D721Med (cell line): ENCODE measurements at places on chromosomes 2 and 18.

- no peak for DNase-seq
These were observed 48.8 kb downstream of the ANKMY1 start for GRCh38 chr2:240508832-240509545.

DNA sequence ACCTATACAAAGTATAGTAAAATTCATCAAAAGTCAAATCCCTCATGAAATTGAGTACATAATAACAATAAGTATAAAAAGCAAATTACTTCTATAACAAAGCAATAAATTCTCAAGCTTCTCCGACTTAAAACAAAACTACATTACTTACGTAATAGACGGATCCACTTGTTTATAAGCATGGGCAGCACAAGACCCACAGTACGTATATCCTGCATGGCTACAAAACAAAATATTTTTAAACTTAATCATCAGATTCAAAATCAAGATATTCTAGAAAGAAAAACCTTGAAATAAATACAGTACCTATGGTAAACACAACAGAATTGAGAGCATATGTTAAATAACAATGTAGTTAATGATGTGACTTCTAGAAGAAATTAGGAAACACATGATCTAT lies 78.9 kb downstream of the MEMO1 start:
- DNase-seq, result no peak

DNA sequence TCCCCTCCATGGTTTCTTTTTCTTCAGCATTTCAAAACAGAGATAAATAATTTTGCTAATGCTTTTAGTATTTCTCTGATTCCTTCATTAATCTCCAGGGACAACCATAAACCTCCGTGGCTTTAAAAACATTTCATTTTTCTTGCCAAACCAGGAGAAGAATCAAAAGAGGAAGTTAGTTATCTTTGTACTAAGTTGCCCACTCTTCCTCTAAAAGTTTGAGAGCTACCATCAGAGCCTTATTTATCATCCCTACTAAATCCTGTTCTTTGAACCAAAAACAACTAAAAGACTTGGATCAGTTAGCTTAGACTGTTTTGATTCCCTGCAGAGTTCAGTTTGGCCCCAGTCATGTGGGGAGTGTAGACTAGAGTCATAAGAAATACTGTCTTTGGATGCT lies 208.4 kb downstream of the SETBP1 start:
- DNase-seq, result no peak

DNA sequence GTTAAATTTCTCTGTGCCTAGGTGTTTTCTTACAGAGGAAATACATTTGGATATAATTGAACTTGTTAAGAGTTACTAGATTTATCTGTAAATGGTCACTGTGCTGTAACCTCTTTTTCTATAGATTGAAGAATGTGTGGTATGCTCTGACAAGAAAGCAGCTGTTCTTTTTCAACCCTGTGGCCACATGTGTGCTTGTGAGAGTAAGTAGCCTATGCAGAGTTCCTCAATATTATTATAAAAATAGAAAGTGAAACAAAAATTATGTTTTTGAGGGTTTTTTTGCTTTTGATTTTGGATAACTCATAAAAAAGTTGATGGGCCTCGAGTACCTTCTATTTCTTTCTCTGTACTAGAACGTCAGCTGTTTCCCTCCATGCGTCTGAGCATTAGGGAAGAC lies 112.4 kb downstream of the MIB1 start:
- DNase-seq, result no peak

- DNase-seq, result no peak
These were observed 47.3 kb upstream of the PUM2 start for GRCh38 chr2:20397811-20398447.

- no peak for DNase-seq
These were observed 130.7 kb downstream of the CCBE1 start for GRCh38 chr18:59566533-59566971.

DNA sequence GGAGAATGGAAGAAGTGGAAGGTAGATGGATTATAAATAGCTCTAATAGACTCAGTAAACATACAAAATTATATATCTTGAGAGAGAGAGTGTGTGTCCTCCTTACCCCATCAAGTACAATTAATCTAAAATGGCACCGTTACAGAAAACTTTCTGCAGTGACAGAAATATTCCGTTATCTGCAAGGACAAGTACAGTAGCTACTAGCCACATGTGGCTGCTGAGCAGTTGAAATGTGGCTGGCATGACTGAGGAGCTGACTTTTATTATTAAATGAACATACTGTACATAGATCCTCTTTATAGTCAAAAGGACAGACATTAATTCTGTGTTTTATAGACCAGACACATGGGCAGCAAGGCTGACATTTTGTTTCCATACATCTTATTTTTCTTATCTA lies 7.0 kb downstream of the CCDC93 start:
- no peak for DNase-seq

- DNase-seq, result no peak
These were observed 6.8 kb downstream of the TBR1 start for GRCh38 chr2:161422816-161423403.

GRCh38 chr2:43616967-43617680 lies 19.9 kb upstream of the PLEKHH2 start:
- no peak for DNase-seq

- no peak for DNase-seq
These were observed 384.2 kb upstream of the MYT1L start for GRCh38 chr2:2715036-2715818.

DNA sequence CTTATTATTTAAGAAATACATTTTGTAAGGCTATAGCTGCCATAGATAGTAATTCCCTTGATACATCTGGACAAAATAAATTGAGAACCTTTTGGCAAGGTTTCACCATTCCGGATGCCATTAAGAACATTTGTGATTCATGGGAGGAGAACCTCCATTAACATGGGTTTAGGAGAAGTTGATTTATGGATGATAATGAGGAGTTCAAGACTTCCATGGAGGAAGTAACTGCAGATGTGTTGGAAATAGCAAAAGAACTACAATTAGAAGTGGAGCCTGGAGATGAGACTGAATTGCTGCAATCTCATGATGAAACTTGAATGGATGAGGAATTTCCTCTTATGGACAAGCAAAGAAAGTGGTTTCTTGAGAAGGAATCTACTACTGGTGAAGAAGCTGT lies 17.3 kb downstream of the PHLPP1 start:
- DNase-seq, result no peak

DNA sequence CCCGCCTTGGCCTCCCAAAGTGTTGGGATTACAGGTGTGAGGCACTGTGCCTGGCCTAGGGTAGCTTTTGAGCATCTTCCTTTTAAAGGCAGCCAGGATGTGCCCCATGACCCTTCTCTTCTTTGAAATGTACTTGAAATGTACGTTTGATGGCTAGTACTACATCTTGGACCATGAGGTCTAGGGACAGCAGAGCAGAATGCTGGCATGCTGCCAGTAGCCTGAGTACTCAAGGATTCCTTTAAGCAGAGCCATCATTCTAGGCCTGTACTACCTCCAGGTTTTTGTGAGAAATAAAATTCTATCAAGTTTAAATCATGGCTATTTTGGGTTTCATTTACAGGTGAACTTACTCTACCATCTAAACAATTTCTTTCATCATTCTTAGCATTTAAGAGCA lies 2.9 kb upstream of the EML6 start:
- no peak for DNase-seq

GRCh38 chr2:99779276-99779675 lies 289.5 kb upstream of the REV1 start:
- no peak for DNase-seq

- DNase-seq, result no peak
These were observed 176.3 kb downstream of the TNS1 start for GRCh38 chr2:217826520-217826919.

- DNase-seq, result no peak
These were observed 865 bp downstream of the GALR1 start for GRCh38 chr18:77250501-77250925.

DNA sequence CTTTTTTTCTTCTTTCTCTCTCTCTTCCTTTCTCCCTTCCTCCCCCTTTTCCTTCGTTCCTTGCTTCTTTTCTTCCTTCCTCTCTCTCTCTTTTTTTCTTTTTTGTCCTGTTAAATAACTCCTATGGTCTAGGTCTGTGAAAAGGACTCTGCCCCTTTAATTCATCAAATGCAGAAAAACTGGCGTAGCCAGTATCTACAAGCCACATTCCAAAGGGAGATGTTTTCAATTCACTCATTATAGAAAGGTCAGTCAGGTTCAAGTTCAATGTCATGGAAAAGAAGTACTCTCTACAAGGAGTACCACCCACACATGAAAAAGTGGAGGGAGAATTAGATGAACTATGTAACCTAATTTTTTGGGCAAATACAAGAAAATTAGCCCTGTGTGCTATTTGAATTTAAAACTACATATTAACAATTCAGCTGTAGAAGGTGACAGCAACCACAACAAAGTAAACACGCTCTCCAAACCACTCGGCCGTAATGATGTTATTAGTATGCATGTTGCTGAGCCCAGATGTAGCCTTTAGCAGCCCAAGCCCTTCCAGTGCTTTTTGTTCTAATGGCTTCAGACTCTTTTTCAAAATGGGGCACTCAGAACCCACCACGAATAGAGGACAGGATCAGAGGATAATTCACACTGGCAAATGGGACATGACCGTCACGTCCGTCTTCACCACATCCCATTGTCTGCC lies 735.4 kb upstream of the FANCL start:
- DNase-seq, result no peak

DNA sequence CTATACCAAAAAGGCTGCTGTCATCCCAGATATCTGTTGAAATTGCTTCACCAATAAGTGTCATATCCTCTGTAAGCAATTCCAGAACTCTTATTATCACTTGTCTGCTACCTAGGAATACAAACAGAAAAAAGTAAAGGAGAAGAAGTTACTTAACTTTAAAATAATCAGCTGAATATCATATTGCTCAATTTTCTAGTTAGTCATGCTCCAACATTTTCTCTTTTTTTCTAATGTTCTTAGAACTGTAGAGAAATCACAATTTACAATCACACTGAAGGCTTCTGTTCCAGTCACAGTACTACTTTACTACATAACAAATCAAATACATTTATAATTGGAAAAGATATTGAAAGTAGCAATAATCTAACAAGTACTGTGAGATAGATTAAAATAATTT lies 17.4 kb downstream of the RTTN start:
- no peak for DNase-seq

GRCh38 chr2:128016620-128017019 lies 11.2 kb downstream of the SAP130 start:
- DNase-seq, result no peak

DNA sequence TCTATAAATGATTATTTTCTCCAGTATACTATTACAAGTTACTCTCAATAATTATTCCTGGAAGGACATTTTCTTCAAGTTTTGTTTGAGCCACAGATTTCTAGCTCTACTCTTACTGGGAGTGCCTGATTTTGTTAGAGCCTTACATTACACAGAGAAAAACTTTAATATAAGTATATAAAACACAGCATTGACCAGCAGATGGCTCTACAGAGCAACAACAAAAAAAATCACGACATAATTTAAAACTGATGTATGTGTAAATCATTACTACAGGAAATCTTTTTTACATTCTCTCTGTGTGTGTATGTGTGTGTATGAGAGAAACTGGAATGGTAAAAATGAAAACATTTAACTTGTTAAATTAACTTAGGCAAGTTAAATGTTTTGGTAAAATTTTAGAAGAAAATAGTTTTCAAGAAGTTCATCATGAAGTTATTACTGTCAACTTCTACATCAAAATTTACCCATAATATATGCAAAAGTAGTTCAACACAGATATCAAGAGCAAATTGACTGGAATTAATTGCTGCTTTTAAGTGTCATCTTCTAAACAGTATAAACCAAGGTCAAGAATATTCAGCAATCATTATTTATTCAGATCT lies 103.3 kb downstream of the MDH1 start:
- DNase-seq, result no peak

DNA sequence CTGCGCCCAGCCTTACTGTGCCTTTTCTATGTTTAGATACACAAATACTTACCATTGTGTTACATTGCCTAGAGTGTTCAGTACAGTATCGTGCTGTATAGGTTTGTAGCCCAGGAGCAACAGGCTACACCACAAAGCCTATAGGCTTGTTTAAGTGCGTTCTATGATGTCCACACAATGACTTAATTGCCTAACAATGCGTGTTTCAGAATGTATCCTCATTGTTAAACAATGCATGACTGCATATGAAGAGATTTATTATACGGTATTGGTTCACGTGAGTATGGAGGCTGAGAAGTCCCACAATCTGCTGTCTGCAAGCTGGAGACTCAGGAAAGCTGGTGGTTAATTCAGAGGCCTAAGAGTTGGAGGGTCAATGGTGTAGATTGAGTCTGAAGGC lies 46.1 kb upstream of the MGAT4A start:
- DNase-seq, result no peak

GRCh38 chr2:9249020-9249800 lies 42.6 kb downstream of the ASAP2 start:
- DNase-seq, result no peak

GRCh38 chr2:226712941-226713340 lies 86.7 kb downstream of the IRS1 start:
- DNase-seq, result no peak

- no peak for DNase-seq
These were observed 65.9 kb upstream of the FAM98A start for GRCh38 chr2:33665039-33665438.

GRCh38 chr2:205800773-205801172 lies 118.5 kb downstream of the NRP2 start:
- no peak for DNase-seq

DNA sequence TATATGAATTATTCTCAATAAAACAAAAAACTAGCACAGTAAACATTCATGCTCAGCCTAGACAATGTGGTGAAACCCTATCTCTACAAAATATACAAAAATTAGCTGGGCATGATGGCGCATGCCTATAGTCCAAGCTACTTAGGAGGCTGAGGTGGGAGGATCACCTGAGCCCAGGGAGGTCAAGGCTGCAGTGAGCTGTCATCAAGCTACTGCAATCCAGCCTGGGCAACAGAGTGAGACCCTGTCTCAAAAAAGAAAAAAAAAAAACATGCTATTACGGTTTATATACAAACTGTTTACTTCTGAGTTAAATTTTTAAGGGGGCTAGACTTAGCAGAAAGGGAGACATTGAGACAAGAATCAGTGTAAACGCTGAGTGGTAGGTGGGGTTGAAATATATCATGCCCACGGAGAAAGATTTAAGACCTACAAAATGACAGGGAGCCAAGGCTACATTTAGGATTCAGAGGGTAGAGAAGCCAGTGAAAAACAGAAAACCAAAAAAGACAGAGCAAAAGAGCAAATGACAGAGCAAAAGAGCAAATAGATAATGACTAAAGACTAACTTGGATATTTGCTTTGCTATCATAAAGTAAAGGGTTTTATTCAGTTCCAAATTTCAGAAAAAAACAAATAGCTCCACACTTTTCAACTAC lies 7.5 kb downstream of the TTC32 start:
- DNase-seq, result no peak

- DNase-seq, result no peak
These were observed 99.5 kb downstream of the RBMS1 start for GRCh38 chr2:160394153-160394552.

GRCh38 chr18:40148960-40149359 lies 1806.1 kb upstream of the PIK3C3 start:
- DNase-seq, result no peak
